GM18507 (cell line): ENCODE measurements at places on chromosomes 5 and 9.

DNA sequence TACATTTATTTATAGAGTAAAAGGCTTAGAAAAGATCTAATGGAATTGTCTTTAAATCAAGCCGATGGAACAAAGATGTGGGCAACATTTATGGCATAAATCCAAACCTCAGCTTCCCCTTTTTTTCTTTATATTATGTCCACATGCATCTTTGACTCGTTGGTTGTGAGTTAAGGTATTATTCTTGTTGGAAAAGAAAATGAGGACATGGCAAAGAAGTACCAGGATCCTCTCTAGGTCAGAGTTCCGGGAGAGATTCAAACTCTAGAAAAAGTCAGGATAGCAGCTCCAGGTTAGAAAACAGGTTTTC lies 508 bp upstream of the NME5 start:
- no peak for DNase-seq

GRCh38 chr5:83430130-83431010 lies 41.2 kb upstream of the VCAN start:
- DNase-seq, result peak; percentile 23

DNA sequence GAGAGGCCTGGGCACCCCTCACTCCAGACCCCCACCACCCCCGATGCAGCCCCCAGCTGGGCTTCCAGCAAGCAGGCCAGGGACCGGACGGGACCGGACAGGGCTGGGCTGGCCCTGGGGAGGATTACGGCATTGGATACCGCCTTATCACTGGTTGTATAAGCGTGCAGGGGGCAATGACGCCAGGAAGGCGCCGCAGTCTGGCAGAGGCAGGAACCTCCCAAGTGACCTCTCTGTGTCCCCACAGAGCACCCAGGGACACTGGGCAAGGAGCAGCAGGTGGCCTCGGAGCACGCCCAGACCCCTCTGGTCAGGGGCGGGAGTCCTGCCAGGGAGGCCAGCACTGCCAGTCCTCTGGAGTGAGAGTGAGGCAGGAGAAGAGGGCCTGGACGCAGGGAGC lies 723 bp upstream of the LCN15 start:
- no peak for DNase-seq

DNA sequence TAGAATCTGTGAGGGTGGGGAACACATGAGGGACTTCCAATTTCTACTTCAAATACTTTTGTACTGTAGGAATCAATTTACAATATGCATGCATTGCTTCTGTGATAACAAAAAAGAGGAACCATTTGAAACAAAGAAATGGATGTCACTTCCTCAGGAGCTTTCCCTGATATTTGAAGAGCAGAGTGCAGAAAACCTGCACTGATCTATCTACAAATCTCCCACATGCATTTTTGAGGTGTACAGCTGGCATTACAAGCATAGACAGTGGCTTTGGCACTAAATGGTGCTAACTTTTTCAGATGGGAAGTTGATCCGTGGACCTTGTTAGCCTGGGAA lies 27.7 kb downstream of the YIPF5 start:
- no peak for DNase-seq

GRCh38 chr9:107279086-107279485 lies 4.0 kb upstream of the RAD23B start:
- DNase-seq, result no peak

DNA sequence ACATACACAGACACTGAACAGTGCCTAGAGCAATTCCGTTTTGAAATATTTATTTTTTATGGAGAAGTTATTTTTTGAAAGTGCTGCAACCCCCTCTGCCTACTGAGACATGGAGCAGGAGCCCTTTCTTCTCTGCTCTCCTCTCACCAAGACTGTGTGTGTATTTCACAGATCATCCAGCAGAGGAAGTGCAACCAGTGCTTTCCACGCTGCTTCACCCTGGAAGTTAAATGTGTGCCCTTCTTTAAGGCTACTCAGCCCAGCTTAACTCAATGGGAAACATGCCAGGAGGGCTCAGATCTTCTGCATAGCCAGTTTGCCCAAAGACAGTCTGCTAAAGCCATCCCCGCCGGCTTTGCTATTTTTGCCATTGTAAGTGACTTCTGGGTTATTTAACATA lies 606.3 kb downstream of the TLE1 start:
- no peak for DNase-seq

DNA sequence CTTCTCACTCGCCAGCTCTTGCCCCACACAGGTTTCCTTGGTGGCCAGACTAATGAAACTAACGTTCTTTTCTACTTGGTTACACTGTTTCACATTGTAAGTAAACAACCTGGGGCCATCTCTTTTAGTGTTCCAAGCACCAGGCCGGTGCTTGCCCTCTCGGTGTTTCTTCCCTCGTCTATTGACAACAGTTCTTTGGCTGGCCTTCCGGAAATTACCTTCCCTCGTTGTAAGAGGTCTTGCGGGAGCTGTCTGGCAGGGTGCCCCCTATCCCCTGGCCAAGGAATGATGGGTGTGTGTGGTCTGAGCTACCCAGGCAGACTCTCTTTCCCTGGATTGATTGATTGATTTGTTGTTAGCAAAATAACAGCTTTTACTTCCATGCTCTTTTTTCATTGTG lies 918 bp upstream of the MYMK start:
- DNase-seq, result no peak

GRCh38 chr5:173971681-173972345 lies 17.2 kb upstream of the C5orf47 start:
- DNase-seq, result no peak
